Cardiac fibroblast (primary cell): ENCODE measurements at places on chromosomes 12 and 14.

DNA sequence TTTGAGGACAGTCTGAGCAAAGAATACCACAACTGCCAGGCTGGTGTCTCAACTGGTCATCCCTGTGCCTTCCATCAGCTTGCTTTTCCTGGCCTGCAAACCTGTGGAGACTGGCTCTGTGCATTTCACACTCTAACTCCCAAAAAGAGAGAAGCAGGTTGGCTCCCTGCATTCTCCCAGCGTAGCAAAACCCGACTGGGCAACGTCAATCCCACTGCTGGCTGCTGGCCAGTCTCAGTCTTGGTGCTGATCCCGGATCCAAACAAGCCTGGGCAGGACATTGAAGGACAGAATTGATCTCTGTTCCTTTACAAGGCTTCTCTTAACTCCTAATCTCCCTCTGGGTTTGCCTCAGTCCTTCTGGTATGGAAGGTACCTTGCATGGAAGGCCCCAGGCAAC, 65.4 kb downstream of the FZD10 start:
- DNase-seq: no peak

DNA sequence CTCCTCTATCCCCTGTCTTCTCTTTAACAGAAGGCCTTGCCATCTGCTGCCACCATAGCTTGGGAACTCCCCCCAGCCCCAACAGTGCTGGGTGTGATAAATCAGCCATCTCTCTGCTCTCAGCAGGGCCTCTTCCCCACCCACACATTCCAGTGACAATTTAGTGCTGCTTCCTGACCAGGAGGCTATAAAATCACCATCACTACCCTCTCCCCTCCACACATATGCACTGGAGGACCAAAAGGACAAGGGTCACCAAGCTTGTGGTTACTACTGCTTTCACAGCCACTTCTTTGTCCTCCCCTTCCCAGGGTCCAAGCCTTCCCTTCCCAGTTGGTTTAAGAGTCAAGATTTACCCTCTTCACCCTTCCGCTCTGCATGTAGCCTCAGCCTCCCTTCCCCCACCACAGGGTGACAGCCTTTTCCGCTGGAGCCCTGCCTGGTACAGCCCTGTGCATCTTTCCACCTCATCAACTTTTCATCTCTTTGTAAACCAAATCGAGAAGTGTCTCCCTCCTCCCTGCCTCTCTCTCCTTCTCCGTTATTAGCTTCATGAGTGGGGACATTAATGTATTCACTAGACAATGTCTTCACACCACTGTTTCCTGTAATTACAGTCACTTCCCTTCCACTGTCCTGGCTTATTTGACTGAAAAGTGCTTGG, 9.4 kb downstream of the PSMB5 start:
- DNase-seq: no peak

DNA sequence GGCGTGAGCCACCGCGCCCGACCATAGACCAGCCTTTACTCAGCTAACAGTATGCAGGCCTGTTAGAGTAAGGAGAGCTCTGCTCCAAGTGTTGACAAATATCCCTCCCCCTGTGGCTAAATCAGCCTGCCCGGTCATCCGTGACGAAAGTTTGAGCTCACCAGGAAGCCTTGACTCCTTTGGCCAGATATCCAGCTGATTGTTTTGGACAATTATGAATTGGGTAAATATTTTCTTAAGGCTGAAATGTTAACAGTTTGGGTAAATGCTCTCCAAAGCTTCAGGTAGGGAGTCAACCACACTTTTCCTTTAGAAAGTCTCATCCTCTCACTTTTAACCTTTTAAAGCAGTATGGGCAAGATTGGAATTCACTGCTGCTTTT, 157.9 kb downstream of the PAWR start:
- peak; percentile 55 for DNase-seq

- DNase-seq: no peak
Measured at GRCh38 chr12:13428538-13429265, 232.2 kb downstream of the EMP1 start.

GRCh38 chr12:132489078-132489601, 811 bp upstream of the FBRSL1 start:
- DNase-seq: no peak

DNA sequence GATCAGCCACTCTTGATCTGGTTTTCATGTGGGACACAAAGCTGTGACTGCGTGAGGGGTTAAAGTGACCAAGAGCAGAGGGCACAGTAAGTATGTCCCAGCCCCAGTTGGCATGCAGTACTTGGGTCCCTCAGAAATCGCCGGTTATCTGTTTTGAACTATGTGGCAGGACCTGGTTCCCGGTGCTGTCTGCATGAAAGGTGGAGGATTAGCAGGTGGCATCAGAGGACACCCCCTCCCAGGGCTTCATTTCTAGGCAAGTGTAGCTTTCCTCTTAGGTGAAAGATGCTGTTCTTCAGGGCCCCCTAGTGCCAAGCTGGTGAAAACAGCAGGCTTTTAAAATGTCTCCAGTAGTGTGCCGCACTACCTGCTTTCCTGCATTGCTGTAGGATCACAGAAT, 57.1 kb downstream of the ATG14 start:
- DNase-seq: peak; percentile 57

DNA sequence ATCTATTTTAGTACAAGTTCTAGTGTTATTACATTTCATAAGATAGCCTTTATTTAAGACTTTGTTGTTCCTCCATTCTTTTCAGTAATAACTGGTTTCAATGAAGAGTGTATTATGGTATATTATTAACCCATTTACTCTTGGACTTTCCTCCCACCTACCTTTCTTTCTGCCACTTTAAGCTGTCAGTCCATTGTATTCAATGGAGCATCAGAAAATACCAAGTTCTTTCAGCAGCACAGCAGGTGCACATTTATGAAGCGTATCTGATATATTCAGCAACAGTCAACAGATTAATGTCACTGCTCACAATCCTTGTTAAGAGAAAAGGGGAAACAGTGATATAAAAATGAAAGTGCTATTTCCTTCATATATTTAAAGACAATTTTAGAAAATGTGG, 660.9 kb downstream of the C12orf50 start:
- no peak for DNase-seq

DNA sequence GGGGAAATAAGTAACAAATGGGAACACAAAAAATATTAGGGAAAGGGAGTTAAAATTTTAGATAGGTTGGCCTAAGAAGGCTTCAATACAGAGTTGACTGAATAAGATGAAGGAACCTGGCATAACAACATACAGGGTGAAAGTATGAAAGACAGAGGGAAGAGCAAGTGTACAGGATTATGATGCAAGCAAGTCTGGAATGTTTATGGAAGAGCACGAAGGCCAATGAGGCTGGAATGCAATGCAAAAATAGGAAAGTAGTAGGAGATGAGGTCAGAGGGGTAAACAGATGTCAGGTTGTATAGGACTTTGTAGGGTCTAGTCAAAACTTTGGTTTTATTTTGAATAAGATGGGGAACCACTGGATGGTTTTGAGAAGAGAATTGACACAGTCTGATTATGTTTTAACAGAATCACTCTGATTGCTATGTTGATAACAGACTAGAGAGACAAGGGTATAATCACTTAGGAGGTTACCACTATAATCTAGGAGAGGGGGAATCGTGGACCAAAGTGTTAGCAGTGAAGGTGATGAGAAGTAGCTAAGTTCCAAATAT, 96.8 kb downstream of the OSBPL8 start:
- no peak for DNase-seq

DNA sequence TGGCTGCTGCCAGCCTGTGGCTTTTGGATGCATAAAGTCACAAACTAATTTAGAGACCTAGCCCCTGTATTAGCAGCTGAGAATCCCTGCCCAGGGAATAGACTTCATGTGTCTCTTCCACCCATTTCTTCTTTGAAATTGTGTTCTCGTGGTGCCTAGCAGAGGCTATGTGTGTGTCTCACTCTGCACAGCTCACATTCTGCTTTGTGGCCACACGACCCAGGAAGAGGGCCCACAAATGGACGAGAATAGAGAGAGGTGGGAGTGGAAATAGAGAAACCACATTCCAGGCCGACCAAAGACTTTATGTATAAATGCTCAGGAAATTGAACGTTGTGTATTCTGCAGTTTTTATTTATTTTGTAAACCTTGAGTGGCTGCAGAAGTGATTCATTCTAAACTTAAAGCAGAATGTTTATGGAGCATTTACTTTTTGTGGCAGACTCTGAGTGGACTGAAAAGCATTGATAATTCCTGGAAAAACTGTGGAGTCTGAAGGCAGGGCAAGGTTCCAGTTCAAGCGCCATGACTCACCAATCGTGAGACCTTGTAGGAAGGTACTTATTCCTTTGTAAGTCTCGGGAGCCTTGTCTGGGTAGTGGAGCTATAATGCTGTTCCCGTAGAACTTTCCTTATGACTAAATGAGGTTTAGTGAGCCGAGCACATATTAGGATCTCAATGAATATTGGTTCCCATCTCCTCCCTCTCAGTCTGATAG, 9.1 kb downstream of the B4GALNT3 start:
- DNase-seq: no peak

DNA sequence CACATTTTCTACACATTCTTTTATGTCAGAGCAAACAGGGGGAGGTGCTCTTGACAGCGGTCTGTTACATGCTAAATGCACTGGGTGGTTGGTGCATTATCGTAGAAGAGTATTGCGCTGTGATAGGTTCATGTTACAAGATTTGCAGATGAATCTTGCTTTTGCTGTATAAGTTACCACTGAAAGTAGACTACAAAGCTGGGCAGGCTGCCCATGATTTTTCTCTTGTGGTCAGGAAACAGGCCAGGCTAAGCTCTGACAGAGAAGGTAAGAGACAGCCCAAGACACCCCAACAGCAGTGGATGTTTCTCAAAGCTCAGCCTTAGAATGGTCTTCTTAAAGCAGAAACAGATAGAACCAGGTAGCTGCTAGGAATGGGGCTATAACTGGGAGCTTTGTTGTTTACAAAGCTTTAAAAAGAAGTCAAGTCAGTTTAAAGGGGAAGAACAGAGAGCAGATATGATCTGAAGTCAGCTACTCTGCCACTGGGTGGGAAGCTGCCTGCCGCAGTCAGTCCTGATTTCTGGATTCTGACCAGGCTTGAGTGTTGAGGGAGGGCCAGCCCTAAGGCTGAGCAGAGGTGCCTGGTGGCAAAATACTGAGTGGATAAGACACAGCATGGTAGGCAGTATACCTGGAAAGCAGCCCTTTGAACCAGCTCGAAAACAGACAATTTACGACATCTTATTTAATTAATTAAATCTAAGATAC, 9.4 kb downstream of the KCNA1 start:
- DNase-seq: no peak

GRCh38 chr12:65997056-65997455, 133.5 kb downstream of the LLPH start:
- no peak for DNase-seq

DNA sequence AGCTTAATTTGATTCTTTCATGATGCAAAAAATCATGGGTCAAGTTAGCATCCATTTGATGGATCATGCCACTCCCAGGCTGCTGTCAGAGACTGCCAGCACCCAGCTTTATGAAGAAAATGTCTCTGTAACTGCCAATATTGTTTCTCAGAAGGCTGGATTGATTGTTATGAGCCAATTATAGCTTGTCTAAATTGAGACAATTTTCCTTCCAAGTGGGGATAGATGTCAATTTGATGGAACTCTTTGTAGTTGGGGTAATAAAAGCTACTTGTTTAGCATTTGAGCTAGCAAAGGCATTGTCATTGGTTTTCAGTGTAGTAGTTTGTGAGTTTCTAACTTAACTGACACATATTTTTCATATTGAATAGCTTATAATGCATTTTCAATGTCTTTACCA, 82.1 kb upstream of the DACT1 start:
- DNase-seq: no peak

DNA sequence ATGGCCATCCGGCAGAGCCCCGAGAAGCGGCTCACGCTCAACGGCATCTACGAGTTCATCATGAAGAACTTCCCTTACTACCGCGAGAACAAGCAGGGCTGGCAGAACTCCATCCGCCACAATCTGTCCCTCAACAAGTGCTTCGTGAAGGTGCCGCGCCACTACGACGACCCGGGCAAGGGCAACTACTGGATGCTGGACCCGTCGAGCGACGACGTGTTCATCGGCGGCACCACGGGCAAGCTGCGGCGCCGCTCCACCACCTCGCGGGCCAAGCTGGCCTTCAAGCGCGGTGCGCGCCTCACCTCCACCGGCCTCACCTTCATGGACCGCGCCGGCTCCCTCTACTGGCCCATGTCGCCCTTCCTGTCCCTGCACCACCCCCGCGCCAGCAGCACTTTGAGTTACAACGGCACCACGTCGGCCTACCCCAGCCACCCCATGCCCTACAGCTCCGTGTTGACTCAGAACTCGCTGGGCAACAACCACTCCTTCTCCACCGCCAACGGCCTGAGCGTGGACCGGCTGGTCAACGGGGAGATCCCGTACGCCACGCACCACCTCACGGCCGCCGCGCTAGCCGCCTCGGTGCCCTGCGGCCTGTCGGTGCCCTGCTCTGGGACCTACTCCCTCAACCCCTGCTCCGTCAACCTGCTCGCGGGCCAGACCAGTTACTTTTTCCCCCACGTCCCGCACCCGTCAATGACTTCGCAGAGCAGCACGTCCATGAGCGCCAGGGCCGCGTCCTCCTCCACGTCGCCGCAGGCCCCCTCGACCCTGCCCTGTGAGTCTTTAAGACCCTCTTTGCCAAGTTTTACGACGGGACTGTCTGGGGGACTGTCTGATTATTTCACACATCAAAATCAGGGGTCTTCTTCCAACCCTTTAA, 1.5 kb downstream of the FOXG1 start:
- DNase-seq: no peak

DNA sequence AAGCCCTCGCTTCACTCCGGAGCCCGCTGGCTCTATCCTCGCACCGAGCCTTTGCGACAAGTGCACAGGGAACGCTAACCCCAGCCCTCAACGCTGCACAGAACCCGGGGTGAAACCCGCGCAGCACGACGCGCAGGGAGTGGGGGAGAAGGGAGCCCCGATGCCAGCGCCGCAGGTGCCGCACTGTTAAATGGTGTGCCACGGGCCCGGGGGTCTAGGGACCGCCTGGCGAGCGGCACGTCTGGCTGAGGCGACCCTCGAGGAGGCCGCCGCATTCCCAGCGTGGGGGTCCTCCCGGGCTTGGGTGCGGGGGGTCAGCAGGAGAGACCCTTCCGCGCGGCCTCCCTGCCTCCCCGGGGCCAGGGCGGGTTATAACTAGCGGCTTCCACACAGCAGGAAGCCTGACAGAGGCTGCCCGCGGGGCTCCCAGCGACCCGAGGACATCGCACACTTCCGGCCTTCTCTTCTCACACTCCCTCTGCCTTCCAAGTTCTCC, 23.8 kb upstream of the LRTM2 start:
- DNase-seq: peak; percentile 19

GRCh38 chr12:42125388-42125767, 19.3 kb downstream of the GXYLT1 start:
- no peak for DNase-seq

- no peak for DNase-seq
Measured at GRCh38 chr12:67626156-67626555, 22.4 kb upstream of the DYRK2 start.
